ENCODE measurements at places on chromosomes 3 and 15. TPM values are rescaled to one million over a fixed set of nuclear protein-coding genes. Genes with fewer than 3 reads are reported as not detected.
A peak's percentile ranks its signal among the peaks of the same experiment; 100 is the strongest.

Gene KIF7
- 13.4 TPM for total RNA-seq

Gene ZPLD1
- not detected for total RNA-seq

Gene IL17RE
- 4.3 TPM for total RNA-seq

Gene PROS1
- total RNA-seq, result 4.1 TPM

Gene SSUH2
- 2.3 TPM for total RNA-seq

Gene ECE2
- total RNA-seq, result 0.24 TPM

Gene NRROS
- total RNA-seq, result 5.9 TPM

Gene DUOX1
- total RNA-seq, result 2.1 TPM

GRCh38 chr15:69780374-69780773, 317.3 kb downstream of the TLE3 start:
- H3K27ac ChIP-seq, result no peak overlapping the region
- no peaks in the 10 kb centered on the region for H3K4me1 ChIP-seq
- no peaks in the 10 kb centered on the region for H3K27me3 ChIP-seq

DNA sequence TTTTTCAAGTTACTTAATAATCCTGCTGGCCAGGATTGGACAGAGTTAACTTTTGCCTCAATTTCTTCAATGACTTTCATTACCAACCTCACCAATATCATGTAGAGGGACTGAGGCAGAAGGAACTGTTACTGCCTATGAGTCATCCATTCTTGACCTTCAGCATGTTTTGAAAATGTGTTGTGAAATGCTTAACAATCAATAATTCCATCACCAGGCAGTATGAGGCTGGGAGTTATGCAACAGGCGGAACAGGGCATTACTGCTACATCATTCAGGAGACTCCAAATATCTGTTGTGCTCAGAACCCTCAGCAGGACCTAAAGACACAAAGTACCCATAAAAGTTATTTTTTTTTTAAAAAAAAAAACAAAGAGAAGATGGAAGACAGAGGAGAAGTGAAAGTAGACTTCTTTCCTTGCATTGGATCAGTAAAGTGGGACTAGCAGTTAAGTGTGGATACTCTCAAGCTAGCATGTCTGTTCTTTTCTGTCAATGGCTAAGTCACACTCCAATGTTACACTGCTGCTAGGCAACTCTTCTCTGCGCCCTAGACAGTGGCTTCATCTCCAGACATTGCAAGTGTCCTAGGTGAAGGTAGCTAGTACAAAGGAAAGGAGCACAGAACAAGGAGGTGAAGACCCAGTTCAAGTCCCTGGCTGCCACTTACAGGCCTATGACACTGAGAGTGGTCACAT, 184.9 kb upstream of the LPP start:
- no peak overlapping the region for H3K4me3 ChIP-seq
- no peak for DNase-seq
- H3K4me1 ChIP-seq, result no peaks in the 10 kb centered on the region
- H3K27ac ChIP-seq, result no peak overlapping the region
- H3K36me3 ChIP-seq, result no peaks in the 10 kb centered on the region

- H3K36me3 ChIP-seq, result no peaks in the 10 kb centered on the region
- DNase-seq, result no peak
- H3K4me3 ChIP-seq, result no peak overlapping the region
- no peak overlapping the region for H3K27ac ChIP-seq
- no peaks in the 10 kb centered on the region for H3K27me3 ChIP-seq
Measured at GRCh38 chr3:54040476-54040875, 81.9 kb upstream of the CACNA2D3 start.

- no peaks in the 10 kb centered on the region for H3K36me3 ChIP-seq
- H3K4me1 ChIP-seq, result 0 out of 2 replicates have a peak, but pooled peaks cover 3% of the 10 kb centered on the region
- no peak for DNase-seq
- no peak overlapping the region for H3K27ac ChIP-seq
- no peaks in the 10 kb centered on the region for H3K27me3 ChIP-seq
Measured at GRCh38 chr3:30827080-30827479, 67.4 kb downstream of the GADL1 start.

DNA sequence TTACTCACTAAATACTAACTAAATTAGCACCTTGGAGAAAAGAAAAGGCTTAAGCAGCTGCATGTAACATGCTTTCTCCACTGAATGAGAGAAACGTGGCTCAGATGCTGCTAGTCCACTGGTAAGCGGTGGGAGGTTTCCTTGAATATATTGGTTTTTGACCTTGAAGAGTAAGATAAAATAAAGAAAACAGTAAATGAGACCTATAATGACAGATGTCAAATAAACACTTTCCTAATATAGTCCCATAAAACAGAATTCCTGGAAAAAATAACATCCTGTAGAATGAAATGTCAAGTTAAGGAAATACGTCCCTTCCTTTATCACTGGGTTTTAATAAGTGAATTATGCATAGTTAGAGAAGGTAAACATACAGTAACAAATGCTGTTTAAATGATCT, 215.0 kb downstream of the DPH6 start:
- no peak for DNase-seq
- no peak overlapping the region for H3K4me3 ChIP-seq
- no peaks in the 10 kb centered on the region for H3K36me3 ChIP-seq
- no peak overlapping the region for H3K27ac ChIP-seq

- no peaks in the 10 kb centered on the region for H3K36me3 ChIP-seq
- no peak overlapping the region for H3K4me3 ChIP-seq
- no peak for DNase-seq
Measured at GRCh38 chr3:142501004-142501926, 53.4 kb upstream of the XRN1 start.

GRCh38 chr3:145739926-145740325, 421.1 kb downstream of the PLOD2 start:
- H3K27ac ChIP-seq, result no peak overlapping the region
- no peak overlapping the region for H3K4me3 ChIP-seq
- DNase-seq, result no peak

DNA sequence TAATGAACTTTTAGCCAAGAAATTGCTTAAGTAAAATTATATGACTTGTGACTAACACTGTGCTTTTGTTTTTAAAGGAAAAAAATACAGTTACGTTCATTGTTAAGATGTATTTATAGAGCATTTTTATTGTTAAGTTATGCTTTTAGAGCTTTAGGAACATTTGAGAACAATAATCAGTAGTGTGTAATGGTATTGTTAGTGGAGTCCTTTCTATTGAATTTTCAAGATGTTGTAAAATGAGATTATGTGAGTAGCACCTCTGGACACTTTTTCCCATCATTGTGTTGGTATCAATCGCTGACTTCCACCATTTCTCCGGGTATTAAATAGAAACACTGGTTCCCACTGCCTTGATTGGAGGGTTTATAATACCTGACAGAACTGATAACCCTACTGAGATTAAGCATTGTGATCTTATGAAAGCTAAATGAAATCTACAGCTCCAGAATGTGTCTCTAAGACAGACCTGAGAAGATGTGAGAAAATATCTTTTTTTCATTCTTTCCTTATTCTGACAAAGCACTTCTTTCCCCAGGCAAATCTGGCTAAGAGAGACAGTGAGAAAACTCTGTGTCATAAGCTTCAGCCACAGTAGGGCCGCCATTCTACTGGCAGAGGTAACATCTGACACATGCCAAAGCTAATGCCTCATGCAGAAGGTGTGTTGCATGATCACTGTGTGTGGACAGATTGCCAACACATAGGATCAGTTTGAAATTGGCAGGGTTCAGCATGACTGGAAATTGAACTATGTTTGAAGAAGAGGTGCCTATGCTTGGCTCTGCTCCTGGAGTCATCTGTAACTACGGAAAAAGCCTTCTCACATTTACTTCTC, 610.8 kb downstream of the MECOM start:
- H3K36me3 ChIP-seq, result no peaks in the 10 kb centered on the region
- H3K27me3 ChIP-seq, result no peaks in the 10 kb centered on the region
- H3K4me3 ChIP-seq, result no peak overlapping the region
- peaks cover 7% of the 10 kb centered on the region for H3K4me1 ChIP-seq
- DNase-seq, result no peak
- no peak overlapping the region for H3K27ac ChIP-seq

- 0 out of 2 replicates have a peak, but pooled peaks cover 1% of the 10 kb centered on the region for H3K27me3 ChIP-seq
- peak; percentile 98 for DNase-seq
- H3K27ac ChIP-seq, result no peak overlapping the region
- no peaks in the 10 kb centered on the region for H3K36me3 ChIP-seq
- H3K4me1 ChIP-seq, result peaks cover 18% of the 10 kb centered on the region
Measured at GRCh38 chr3:150227839-150228238, 180.3 kb upstream of the TSC22D2 start.

- no peak for DNase-seq
- H3K4me3 ChIP-seq, result no peak overlapping the region
- no peak overlapping the region for H3K27ac ChIP-seq
Measured at GRCh38 chr15:31272558-31273257, 53.9 kb upstream of the KLF13 start.

DNA sequence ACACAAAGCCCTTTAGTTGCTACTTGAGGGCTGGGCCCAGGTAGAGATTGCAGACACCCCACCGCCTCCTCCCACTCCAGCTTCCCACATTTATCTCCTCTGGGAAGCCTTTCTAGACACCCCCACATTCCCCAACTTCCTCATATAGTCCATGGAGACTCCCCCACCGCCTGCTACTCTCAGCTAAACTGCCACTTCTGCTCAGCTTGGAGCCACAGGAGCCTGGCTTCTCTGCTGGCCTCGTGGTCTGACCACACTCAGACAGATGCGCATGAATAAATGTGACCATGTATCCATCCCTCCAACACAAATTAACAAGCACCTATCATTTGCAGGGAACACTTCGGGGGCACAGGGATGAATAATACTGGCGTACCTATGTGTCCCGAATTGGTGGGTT, 10.5 kb upstream of the ACSBG1 start:
- no peaks in the 10 kb centered on the region for H3K27me3 ChIP-seq
- H3K36me3 ChIP-seq, result no peaks in the 10 kb centered on the region
- no peak overlapping the region for H3K4me3 ChIP-seq
- H3K27ac ChIP-seq, result no peak overlapping the region
- H3K4me1 ChIP-seq, result peaks cover 25% of the 10 kb centered on the region

DNA sequence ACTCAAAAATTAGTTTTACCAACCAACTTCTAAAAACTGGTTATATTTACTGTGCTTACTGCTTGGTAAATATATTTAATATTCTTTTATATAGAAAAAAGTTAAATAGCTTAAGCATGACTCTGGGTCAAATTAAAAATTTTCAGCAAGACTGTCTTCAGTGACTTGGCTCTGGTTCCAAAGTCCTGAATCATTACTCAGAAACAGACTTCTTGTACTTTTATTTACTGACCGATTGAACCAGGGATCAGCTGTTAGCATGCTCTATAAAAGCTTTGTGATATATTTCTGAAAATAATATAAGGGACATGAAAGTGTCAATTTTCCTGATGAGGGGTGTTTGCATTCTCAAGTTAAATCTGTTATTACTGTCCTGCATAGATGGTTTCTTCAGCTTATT, 164.3 kb downstream of the MCTP2 start:
- H3K27me3 ChIP-seq, result no peaks in the 10 kb centered on the region
- no peak overlapping the region for H3K27ac ChIP-seq
- no peaks in the 10 kb centered on the region for H3K36me3 ChIP-seq
- no peak for DNase-seq

GRCh38 chr15:77239882-77240608, 169.1 kb upstream of the TSPAN3 start:
- H3K27me3 ChIP-seq, result no peaks in the 10 kb centered on the region
- H3K27ac ChIP-seq, result no peak overlapping the region
- no peak overlapping the region for H3K4me3 ChIP-seq
- H3K36me3 ChIP-seq, result peaks cover 9% of the 10 kb centered on the region
- DNase-seq, result no peak
- no peaks in the 10 kb centered on the region for H3K4me1 ChIP-seq

DNA sequence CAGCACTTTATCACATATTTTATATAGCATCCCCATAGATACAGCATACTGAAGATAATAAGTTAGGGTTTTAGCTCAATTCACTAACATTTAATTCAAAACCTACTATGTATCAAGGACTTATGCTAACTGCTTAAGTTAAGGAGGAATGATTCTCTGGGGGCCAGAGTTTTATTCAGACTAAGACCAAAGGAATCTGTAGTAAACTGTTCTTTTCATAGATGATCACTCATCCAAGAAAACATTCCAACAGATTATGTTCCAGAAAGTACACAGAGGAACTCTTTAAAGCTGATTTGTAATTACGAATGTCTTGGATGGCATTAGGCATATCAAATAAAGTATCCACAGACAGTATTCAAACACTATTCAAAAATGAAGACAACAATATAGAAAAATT, 226.4 kb downstream of the SCAPER start:
- H3K27ac ChIP-seq, result no peak overlapping the region
- H3K4me3 ChIP-seq, result no peak overlapping the region
- H3K36me3 ChIP-seq, result no peaks in the 10 kb centered on the region

DNA sequence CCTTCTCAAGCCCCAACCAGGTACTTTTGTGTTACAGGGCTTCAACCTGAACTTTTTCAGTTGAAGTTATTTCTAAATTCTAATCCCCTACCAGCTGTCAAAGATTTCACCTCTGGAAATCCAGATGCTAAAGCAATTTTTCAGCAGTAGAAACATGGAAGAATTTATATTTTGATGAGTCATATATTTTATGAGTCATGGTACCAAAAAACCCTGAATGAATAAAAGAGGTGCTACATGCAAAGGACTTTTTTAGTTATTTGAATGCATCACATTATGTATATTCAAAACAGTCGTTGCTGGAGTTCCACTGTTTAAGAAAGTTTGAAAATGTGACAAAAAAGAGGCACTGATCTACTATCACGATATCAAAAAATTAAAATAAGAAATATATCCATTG, 96.0 kb upstream of the ZNF385D start:
- no peaks in the 10 kb centered on the region for H3K4me1 ChIP-seq
- H3K4me3 ChIP-seq, result no peak overlapping the region
- DNase-seq, result no peak
- H3K27me3 ChIP-seq, result no peaks in the 10 kb centered on the region
- no peak overlapping the region for H3K27ac ChIP-seq

DNA sequence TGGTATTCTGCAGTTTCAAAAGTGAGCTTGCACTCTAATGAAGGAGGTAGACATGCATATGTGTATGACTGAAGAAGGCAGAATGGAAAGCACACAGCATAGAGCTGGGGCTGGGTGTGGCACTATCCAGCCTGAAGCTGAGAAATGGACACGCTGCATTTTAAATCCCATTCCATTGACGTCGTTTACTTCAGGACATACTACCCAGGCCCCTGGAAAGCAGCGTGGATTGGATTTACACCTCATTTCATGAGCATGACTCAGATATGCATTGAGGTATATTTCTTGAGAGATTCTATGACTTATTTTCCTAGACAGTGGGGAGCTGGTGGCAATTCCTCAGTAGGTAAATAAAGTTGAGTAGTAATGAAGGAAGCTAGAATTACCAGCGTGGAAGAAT, 101.4 kb downstream of the ABI3BP start:
- no peak for DNase-seq
- no peak overlapping the region for H3K27ac ChIP-seq
- H3K27me3 ChIP-seq, result no peaks in the 10 kb centered on the region
- no peak overlapping the region for H3K4me3 ChIP-seq
- no peaks in the 10 kb centered on the region for H3K36me3 ChIP-seq

GRCh38 chr3:84980011-84980410, 21.2 kb downstream of the CADM2 start:
- no peaks in the 10 kb centered on the region for H3K27me3 ChIP-seq
- DNase-seq, result no peak
- H3K4me1 ChIP-seq, result peaks cover 35% of the 10 kb centered on the region
- no peaks in the 10 kb centered on the region for H3K36me3 ChIP-seq
- H3K27ac ChIP-seq, result no peak overlapping the region
